ENCODE measurements at places on chromosomes 13 and 19. TPM values are rescaled to one million over a fixed set of nuclear protein-coding genes. Genes with fewer than 3 reads are reported as not detected.
A peak's percentile ranks its signal among the peaks of the same experiment; 100 is the strongest.

DNA sequence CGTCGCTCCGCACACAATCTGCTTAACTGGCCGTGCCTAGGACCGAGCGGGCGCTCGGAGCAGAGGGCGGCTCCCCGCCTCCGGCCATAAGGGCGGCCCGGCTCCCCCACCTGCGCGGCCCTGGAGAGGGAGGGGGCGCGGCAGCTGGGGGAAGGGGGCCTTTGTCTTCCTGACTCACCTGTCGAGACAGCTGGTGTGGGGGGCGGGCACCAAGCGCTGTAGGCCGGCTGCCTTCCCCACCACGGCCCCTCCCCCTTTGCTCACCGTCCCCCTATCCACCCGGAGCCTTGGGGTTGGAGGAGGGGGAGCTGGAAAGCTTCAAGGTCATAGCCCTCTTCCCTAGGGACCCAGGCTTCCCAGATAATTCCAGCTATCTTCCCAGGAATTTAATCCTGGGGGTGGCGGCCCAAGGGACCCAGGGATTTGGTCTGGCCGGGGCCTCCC, 1.2 kb downstream of the VASP start:
- no peak for DNase-seq

GRCh38 chr13:104854007-104854406, 1681.5 kb downstream of the EFNB2 start:
- no peak for DNase-seq

DNA sequence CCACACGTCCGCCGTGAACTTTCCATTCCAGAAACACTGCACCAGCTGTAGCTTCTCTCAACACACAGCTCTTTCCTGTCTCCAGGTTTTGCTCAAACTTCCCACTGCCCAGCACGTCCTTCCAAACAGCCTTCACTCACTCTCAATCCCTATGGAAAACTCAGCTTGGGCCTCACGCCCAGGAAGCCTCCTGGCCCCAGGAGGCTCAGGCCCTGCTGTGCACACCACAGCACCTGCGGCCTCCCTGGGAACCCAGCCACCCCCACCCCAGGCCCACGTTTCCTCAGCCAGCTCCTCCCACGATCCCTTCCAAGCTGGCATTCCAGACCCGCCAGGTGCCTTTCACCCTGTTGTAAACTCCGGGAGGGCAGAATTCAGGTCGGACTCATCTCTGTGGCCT, 35.2 kb downstream of the C13orf46 start:
- no peak for DNase-seq

DNA sequence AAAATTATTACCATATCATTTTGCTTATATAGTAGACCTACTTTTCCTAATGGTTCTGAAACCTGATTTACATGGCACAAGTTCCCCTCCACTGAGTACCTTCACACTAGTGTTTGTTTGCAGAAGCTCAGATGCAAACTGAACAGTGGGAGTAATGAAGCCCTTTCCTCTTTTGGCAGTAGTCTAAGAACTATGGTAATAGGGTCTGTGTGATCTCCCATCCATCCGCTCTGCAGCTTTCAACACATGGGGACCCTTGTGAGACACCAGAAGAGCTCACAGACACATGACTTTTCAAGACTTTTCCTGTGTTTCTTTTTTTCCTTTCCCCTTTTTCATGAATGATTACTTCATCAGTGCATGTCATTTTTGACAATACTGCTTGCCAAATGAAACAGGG, 336.0 kb downstream of the ATP8A2 start:
- no peak for DNase-seq

DNA sequence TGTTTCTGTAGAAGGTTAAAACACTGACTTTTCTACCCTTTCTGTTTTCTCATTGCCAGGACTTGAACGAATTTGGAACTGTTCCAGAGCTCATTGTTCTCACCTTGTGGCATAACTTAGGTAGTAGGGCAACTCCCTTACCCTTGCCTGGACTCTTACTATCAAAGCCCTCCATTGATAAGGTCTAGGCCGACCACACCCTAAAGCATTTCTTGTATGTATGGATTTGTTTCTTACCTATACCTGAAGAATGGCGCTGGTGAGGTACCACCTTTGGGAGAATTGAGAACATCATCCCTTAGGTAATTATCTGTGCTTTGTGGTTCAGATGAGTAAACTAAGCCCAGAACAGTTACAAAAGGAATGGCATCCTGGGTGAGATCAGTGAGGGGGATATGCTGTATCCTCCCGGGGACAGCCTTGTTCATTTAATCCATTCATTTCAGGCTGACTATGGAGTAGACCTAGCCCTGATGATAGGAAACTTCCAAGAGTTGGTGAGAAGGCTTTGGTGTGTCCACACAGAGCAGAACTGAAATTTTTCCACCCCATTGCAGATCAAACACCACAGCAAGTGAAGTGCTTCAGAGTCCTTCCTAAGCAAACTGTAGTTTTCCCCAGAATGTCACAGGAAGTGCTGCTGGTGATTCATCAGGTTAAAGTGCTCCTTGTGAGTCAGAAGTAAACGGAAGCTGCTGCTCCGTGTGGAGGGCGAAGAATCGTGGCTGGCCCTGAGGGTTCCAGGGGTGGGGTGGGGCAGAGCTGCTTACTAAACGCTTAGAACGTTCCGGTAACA, 113.0 kb downstream of the TEX26 start:
- DNase-seq: peak; percentile 85

Gene PHF11
- total RNA-seq: 67.8 TPM

GRCh38 chr13:51066091-51066831, 44.8 kb downstream of the C13orf42 start:
- DNase-seq: no peak

DNA sequence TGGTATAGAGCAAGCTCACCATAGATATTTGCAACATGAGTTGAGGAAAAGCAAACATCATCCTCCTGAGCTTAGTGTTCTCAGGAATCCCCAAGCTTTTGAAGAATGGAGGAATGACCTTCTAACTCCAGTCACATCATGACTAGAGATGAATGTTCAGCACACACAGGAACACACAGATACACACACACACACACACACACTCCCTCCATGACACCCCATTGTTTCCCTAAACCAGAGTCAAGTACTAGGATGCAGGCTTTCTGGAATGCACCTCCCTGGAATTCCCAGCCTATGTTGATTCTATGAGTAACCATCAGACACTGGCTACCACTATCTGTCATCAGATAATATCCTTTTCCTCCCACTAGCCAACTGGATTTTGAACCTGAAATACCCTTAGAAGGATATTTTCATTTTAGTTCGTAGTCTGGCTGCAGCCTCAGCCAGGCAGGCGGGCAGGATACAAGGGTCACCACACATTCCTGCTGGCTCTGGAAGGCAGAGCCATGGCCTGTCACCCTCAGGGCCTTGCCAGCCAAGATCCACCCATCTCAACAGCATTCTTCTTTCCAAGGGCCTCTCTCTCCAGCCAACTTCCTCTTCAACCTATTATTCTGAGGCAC, 162.4 kb downstream of the FOXO1 start:
- DNase-seq: no peak
